ENCODE measurements at places on chromosomes 3 and 15.

DNA sequence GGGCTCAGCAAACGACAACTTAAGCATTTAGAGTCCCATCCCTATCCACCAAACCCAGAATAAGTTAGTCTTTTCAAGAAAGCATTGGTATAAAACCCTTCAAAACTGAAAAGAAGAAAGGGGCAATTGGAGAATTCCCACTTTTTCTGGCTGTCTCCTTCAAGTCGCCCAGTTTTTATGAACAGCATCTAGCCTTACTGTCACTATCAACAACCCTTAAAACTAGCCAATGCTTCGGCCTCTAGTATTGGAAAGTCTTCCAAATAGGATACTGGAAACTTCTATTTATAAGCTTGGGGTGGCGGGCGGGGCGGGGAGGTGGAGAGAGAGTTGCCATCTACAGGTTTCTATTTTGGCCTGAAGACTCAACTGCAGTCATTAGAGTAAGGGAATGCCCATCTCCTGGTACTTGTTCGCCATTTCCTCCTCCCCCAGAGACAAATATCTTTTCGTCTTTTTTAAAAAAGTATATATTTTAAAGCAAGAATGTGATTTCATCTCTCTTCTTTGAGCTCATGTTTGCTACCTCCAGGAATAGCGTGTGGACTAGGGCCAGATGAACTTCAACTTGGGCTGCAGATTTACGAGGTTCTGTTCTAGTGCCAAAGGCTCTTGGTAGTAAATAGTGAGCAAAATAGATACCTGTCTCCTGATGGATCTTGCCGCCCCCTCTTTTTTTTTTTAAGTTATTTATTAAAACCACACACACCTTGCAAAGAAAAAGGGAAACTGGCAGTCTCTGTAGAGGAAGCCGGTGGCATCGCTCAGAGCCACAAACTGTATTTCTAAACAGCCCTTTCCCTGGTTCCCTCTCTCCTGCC is 2.7 kb downstream of the BCL6 start:
- DNase-seq, result no peak

DNA sequence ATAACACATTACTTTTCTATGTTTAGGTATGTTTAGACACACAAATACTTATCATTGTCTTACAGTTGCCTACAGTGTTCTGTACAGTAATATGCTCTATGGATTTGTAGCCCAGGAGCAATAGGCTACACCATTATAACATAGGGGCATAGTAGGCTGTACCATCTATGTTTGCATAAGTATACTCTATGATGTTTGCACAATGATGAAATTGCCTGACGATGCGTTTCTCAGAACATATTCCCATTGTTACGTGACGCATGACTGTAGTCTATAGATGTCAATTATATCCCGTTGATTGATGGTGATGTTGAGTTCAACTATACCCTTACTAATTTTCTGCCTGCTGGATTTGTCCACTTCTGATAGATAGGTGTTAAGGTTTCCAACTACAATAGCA is 139.4 kb upstream of the PFN2 start:
- DNase-seq, result no peak

- no peak for DNase-seq
These were observed 1.1 kb upstream of the SUCLG2 start for GRCh38 chr3:67655364-67656121.

DNA sequence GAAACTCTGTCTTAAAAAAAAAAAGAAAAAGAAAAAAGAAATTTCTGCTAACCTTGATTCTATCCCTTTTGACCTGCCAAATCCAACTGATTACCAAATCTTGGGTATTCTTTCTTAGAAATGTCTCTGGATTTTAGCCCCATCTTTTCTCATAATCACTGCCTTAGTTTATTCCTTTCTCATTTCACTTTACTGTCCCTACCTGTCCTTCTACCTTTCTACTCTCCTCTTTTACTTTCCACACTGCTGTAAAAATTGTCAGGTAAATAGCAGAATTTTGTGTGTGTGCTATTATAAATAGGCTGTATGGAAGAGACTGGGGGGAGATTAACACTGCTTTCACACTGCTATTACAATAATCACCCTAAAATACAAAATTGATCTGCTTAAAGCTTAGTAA is 16.7 kb downstream of the PIK3CA start:
- no peak for DNase-seq

DNA sequence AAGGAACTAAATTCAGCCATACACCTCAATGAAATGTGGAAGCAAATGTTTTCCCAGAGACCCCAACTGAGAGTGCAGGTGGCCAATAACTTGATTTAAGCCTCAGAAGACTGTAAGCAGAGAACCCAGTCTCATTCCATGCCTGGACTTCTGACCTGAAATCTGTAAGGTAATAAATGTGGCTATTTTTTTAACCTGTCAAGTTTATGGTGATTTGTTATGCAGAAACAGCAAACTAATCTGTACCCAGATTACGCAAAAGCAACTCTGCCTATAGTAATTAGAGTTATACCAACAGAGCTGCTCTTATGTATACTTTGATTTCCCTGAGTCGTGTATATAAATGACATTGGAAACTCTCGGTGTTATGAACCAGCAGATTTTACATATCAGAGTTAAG is 534.0 kb upstream of the NAALADL2 start:
- DNase-seq, result no peak

DNA sequence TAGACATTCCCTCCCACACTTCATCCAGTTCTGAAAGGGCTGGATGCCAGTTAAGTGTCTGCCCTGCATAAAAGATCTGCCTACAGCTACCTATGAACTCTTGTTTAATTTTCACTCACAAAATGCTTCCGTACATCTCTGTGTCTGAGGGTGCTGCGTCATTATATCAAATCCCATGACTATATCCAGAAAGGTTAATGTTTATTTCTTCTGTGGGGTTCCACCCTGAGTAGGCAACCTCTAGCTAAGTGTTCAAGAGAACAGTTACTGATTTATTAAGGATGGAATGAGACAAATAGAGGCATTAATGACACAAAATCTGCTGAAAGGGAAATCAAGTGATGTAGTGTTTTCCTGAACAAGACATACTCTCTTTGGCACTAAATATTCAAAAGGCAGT is 220.2 kb downstream of the MTHFS start:
- no peak for DNase-seq

DNA sequence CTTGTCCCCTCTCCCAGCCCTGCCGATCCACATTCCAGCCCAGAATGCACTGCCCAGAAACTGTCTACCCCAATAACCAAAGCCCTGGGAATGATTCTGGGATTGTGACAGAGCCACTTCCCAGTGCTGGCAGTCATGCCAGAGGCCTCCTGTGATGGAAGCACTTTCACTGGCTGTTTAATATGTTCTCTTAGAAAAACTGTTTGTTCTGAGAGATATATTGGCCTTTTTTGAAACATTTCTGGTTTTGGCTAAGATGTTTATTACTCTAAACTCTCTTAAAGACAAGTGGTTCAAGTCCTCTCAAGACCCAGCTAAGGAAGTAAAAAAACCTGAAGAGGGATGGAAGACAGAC is 74.0 kb upstream of the HACD2 start:
- no peak for DNase-seq

- DNase-seq, result no peak
These were observed 166.2 kb upstream of the TGFBR2 start for GRCh38 chr3:30440147-30440604.

- no peak for DNase-seq
These were observed 48.1 kb downstream of the MAGEF1 start for GRCh38 chr3:184663756-184664155.

- no peak for DNase-seq
These were observed 373.7 kb upstream of the RGMA start for GRCh38 chr15:93462690-93463089.
